IPS DF 19.7 (cell line): ENCODE measurements at places on chromosomes 1 and 21.

GRCh38 chr1:56424744-56425493 lies 154.4 kb downstream of the PLPP3 start:
- no peak for DNase-seq

GRCh38 chr1:230251644-230252191 lies 174.4 kb downstream of the PGBD5 start:
- no peak for DNase-seq

GRCh38 chr1:229759037-229759435 lies 133.0 kb downstream of the URB2 start:
- DNase-seq: no peak

DNA sequence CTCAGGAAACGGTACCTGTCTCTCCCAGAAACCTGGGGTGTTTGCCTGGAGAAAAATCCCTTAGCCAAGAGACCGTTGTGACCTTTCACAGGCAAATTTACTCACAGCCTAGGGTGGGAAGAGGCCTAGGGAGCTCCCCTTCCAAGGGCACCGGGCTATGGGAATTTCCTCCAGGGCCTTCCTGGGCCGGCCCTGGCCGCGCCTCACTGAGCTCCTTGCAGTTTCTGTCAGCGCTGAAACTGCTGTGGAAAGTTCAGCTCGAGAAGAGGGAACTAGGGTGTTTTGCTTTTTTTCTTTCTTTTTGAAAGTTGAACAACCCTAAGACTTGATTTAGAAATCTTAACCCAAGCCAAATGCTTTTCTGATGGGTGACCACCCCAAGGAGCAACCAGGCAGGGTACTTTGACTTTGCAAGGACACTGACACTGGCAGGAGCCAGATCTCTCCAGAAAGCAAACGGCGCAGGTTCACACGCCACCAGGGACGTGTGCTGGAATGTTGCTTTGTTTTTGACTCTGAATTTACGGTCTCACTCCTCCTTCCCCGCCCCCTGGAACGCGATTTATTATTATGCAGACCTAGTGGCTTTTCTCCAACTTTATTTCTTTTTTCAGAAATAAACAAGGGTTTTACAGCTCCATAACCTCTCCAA lies 229.6 kb upstream of the JUN start:
- DNase-seq: peak; percentile 48

- no peak for DNase-seq
These were observed 40.4 kb downstream of the RIMS3 start for GRCh38 chr1:40625076-40625475.

DNA sequence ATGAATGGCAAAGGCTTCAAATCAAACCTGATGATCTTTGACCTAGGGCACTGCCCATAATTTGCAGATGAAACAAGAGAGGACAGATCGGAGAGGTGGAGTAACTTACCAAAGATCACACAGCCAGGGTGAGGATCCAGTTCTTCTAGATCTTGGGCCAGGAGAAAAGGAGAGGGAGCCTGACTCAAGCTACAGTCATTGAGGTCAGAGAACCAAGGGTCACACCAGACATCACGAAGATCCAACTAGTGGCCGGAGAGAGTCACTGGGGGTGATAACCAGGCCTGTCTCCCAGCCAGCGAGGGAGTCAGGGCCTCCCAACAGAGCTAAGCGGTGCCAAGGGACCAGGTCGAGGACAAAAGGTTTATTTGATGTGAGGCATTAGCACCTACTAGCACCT lies 115.0 kb downstream of the RIPK4 start:
- no peak for DNase-seq

- no peak for DNase-seq
These were observed 58.5 kb downstream of the CDC7 start for GRCh38 chr1:91559046-91559750.

DNA sequence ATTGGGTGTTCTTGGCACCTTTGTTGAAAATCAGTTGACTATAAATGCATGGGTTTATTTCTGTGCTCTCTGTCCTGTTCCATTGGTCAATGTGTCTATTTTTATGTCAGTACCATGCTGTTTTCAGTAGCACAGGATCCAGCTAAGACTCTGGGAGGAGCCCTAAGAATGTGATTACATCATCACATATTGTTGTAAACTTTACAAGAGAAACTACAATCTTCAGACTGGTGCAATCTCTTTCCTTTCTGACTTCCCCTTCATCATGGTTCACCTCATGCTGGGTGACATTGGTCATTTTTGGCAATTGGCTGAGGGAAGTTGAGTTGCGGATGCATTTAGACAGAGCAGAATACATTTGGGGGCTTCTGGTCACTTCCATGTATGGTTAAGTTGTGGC lies 88.4 kb downstream of the C21orf91 start:
- DNase-seq: no peak

GRCh38 chr1:61754545-61754944 lies 12.3 kb downstream of the PATJ start:
- DNase-seq: no peak

DNA sequence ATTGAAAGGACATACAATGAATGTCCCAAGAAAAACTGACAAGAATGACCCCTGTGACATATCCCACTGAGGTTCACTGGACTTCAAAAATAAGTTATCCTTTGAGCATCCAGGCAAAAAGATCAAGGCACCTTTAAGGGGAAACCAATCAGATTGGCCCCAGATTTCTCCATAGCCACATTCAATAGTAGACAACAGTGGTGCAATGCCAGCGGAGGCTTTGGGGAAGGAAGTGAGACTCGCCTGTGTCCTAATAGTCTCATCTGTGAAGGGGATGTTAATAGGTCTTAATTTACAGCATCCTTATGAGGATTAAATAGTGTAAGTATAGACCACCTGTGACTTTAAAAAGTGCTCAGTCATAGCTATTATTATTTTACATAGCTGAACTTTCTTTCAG lies 21.5 kb downstream of the RPL5 start:
- no peak for DNase-seq

GRCh38 chr1:208100906-208101305 lies 143.3 kb downstream of the PLXNA2 start:
- DNase-seq: no peak

- DNase-seq: no peak
These were observed 51.9 kb downstream of the SPSB1 start for GRCh38 chr1:9344426-9345200.

DNA sequence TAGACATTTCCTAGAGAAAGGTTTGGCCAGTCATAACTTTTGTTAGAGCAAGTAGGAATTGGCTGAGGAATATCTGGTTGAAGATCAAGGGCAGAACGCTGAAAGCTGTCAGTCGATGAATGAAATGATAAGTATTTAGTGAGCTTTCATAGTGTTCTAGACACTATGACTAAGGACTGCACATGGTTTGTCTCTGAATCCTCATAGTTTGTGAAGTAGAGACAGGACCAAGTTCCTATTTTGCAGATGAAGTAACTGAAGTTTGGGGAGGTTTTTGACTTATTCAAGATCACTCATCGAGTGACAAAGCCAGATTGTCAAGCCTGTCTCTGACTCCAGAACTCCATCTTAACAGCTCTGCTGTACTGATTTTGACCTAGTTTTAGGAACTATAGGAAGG lies 4.7 kb downstream of the ELOA start:
- no peak for DNase-seq

DNA sequence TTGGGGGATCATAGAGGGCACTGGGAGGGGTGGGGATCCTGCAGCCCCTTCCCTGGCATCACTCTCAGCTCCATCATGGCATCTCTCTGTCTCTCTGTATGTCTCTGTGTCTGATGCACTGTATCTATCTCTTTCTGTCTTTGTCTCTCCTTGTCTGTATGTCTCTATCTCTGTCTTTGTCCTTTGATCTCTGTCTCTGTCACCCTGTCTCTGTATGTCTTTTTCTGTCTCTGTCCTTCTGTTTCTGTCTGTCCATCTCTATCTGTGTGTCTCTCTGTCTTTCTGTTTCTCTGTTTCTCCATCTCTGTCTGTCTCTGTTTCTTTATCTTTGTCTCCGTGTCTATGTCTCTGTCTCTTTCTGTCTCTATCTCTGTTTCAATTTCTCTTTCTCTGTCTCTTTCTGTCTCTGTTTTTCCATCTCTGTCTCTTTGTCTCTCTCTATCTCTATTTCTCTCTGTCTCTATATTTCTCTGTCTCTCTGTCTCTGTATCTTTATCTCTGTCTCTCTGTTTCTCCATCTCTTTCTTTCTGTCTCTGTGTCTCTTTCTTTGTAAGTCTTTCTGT lies 56.4 kb downstream of the TRIM11 start:
- no peak for DNase-seq

DNA sequence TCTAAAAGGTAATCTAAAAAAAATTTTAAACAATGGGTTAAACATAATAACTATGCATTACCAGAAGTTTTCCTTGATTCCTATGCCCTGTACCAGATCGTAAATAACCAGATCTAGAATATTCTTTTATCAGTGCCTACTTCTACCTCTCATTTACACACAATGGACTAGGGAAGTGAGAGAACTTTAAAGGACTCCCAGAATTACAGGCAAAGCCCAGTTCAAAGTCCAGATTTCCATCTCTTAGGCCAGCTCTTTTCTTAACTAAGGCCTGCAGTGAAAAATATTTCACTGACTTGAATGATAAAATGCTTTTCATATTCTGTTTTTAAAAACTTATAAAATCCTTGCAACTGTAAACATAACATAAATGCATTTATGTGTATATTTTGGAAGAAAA lies 32.6 kb downstream of the ESRRG start:
- DNase-seq: no peak

DNA sequence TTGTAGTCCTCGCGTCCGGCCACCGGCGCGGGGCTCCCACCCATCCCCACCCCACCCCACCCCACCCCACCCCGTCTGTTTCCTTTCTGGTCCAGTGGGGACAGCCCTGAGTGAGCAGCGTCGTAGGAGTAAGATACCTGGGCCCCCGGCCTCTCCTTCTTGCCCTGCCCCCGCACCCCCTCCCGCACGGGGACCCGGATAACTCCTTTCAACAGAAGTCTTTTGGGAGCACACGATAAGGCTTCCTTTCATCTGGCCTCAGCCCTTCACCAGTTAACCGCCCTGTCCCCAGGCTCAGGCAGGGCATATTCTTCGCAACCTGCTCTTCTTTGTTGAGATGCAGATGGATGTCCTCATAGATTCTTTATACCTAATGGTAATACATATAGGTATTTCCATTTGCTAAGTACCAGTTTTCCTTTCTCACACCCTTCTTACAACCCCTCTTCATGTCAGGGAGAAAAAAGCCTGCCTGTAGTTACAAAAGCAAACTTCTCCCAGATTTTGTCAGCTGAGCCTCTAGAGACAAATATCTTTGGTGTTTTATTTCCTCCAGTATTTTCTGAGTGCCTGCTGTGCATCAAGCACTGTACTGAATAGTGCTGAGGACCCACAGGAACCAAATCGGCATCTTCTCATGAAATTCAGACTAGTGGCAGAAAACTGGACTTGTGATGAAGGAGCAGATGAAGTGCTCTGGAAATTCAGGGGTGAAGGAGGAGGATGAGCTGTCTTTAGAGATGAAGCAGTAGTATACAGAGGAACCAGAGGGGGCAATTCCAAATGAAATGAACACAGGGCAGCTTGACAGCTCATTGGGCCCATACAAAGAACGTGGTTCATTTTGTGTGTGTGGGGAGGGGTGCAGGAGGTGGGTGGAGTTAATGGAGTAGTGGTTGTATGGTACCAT lies 33.6 kb downstream of the SLC2A1 start:
- DNase-seq: no peak

GRCh38 chr1:41627491-41628280 lies 143.2 kb upstream of the EDN2 start:
- DNase-seq: no peak

GRCh38 chr1:206708058-206708457 lies 23.4 kb downstream of the MAPKAPK2 start:
- DNase-seq: no peak

DNA sequence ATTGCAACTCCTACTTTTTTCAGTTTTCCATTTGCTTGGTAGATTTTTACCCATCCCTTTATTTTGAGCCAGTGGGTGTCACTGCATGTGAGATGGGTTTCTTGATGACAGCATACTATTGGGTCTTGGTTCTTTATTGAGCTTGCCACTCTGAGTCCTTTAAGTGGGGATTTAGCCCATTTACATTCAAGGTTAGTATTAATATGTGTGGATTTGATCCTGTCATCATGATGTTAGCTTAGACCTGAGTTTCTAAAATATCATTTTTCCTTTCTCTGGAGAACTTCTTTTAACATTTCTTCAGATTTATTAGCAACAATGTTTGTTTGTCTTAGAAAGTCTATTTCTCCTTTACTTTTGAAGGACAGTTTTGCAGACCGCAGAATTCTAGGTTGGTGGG lies 11.8 kb upstream of the S100B start:
- DNase-seq: no peak

- no peak for DNase-seq
These were observed 91.7 kb upstream of the CD34 start for GRCh38 chr1:208002672-208003071.

- DNase-seq: peak; percentile 45
These were observed 504.2 kb downstream of the SMYD3 start for GRCh38 chr1:246002725-246003441.

DNA sequence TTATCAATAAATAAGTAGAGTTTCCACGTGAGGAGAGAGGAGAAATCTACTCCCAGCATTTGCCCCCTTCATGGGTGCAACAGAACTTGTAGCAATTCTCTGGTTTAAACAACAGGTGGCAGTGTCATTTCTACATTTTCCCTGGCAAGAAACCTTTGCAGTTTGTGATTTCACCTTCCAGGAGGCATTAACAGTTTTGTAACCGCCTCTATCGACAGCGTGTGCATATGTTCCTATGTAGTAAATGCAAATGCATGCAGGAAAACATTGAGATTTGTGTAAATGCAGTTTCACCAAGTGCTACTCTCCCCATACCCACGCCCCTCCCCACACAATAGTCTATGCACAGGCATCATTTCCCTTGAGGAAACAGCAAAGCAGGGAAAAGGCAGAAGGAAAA lies 494.7 kb downstream of the SMYD3 start:
- no peak for DNase-seq

GRCh38 chr1:167617153-167618147 lies 12.6 kb upstream of the RCSD1 start:
- peak; percentile 33 for DNase-seq

DNA sequence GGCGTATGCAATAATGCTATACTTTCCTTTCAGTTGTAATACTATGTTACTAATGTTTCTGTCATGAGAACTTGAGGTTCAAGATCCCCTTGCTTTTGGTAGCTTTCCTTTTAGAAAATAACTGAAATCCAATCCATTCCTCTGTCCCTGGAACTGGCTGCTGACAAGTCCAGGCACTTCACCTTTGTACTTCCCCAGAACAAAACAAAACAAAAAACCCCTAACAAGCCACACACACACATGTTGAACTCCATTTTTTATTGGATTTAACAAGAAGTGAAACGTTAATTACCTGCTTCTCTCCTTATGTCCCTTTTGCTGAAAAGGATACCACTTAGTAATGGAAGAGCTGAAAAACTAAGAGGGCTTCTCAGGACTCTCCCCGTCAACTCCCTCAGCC lies 26.1 kb upstream of the SDC3 start:
- DNase-seq: no peak

DNA sequence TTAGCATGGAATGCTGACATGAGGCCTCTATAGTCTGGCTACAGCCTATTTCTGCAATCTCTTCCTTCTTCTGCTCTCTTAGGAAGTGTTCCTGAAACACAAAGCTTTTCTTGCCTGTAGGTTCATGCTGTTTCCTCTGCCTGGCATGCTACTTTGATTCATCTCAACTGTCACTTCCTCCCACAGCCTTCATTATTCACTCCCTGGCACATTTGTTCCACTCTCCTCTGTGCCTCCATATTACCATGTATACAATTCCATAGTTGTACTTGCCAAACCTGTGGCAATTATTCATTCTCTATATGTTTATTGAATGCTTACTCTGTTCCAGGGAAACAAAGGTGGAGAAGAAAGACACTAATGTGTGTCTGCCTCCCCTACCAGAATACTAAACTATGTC lies 210.2 kb downstream of the LRRC7 start:
- DNase-seq: no peak

GRCh38 chr1:204384636-204385352 lies 25.1 kb upstream of the PLEKHA6 start:
- no peak for DNase-seq
